ENCODE measurements at places on chromosomes 13 and 19.

DNA sequence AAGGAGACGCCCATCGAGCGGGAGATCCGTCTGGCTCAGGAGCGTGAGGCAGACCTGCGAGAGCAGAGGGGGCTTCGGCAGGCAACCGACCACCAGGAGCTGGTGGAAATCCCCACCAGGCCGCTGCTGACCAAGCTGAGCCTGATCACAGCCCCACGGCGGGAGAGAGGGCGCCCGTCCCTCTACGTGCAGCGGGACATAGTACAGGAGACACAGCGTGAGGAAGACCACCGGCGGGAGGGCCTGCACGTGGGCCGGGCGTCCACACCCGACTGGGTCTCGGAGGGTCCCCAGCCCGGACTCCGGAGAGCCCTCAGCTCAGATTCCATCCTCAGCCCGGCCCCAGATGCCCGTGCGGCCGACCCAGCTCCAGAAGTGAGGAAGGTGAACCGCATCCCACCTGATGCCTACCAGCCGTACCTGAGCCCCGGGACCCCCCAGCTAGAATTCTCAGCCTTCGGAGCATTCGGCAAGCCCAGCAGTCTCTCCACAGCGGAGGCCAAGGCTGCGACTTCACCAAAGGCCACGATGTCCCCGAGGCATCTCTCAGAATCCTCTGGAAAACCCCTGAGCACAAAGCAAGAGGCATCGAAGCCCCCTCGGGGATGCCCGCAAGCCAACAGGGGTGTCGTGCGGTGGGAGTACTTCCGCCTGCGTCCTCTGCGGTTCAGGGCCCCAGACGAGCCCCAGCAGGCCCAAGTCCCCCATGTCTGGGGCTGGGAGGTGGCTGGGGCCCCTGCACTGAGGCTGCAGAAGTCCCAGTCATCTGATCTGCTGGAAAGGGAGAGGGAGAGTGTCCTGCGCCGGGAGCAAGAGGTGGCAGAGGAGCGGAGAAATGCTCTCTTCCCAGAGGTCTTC, 7.1 kb downstream of the MISP start:
- DNase-seq, result no peak

DNA sequence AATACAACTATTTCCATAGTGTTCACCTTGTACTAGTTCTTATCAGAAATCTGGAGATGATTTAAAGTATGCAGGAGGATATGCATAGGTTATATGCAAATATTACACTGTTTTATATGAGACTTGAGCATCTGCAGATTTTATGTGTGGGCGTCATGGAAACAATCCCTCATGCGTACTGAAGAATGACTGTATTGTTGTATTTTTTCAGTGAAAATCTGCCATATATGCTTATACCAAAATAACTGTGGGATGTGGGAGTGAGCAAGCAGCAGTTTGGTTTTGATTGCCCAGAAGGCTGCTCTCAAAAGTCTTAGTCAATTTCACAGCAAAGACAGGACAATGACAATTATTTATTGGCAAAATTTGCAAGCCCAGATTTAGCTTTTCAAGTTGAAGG, 238.8 kb upstream of the PCDH20 start:
- DNase-seq, result no peak

GRCh38 chr13:26593661-26594060, 36.2 kb downstream of the WASF3 start:
- no peak for DNase-seq

DNA sequence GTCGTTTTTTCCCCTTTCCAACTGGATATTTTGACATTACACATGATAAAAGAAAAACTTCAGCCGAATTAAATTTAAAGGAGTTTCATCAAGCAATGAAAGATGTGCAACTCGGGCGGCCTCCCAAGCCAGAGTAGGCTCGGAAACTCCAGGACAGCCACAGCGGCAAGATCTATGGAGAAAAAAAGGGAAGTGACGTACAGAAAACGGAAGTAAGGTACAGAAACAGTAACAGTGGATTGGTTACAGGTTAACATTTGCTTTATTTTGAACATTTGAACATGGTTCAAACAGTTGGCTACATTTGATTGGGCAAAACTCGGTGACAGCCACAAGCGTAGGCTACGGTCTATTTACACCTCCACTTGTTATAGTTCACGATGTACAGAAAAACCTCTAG, 30.5 kb upstream of the FAM124A start:
- DNase-seq, result no peak

- DNase-seq, result no peak
Observed at GRCh38 chr13:39910041-39910440, 254.6 kb downstream of the COG6 start.

- DNase-seq, result no peak
Observed at GRCh38 chr19:55446060-55446459, 3.0 kb upstream of the SHISA7 start.

- no peak for DNase-seq
Observed at GRCh38 chr13:35480346-35480745, 3.9 kb upstream of the MAB21L1 start.

DNA sequence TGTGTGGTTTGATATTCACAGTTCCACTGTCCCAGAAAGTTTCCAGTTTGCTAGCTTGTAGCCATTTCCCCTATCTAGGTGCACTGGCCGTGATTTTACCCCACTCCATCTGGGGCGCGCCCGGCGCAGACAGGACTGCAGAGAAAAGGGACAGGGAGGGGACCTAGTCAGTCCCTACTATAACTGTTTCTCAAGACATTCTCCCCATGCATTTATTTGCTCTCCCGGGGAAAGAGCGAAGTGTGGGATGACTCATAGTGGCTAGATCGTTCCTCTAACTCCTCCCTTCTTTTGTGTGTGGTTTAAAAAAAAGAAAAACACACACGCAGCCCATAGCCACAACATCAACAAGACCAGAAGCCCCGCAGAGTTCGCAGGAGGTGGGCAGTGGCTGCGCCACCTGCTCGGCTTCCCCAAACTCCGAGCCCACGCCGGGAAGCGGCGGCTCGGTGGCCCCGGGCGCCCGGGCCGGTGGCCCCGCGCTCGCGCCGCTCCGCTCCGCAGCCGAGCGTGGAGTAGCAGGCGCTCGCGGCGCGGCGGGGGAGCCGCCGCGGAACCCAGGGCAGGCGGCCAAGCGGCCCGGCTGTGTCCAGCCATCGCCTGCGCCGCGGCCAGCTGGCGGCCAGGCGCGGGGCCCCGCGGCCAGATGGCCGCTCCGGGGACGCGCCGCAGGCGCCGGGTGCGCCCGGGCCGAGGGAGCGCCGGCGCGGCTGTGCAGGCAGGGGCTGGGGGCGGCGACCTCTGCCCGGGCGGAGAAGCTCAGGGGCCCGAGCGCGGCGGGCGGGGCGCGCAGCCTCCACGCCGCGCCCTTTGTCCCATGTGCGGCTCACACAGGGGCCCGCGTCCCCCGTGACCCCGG, 653 bp downstream of the TMTC4 start:
- no peak for DNase-seq

- DNase-seq, result no peak
Observed at GRCh38 chr19:772730-773436, 22.0 kb downstream of the MISP start.

- DNase-seq, result no peak
Observed at GRCh38 chr13:88601949-88602348, 930.8 kb downstream of the SLITRK5 start.

DNA sequence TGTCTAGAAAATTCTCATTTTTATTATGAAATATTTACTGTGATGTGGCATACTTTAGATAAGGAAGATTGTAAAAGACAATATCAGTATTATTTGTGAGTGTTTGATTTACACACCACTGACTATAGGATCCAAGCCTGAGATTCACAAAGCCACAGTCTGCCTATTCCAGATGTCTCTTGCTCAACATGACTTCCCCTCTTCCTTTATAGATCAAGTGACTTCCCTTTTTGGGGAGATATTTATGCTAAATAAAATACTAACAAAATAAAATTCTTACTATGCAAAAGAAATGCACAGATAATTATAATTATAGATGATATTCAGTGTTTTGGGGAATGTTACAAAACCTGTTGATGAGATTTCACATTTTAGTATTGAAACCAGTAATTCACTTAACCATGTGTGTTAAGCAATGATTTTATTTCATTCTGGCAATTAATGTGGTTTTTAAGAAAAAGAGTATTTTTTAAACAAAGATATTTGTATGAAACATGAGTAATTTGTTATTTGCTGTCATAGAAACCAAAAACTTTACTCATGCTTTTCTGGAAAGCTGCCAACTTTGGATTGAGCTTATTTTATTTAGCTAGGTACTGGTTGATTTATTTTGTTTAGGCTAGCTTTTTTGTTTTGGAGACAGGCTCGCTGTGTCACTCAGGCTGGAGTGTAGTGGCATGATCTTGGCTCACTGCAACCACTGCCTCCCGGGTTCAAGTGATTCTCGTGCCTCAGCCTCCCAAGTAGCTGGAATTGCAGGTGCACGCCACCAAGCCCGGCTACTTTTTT, 13.7 kb upstream of the GPR183 start:
- DNase-seq, result no peak

DNA sequence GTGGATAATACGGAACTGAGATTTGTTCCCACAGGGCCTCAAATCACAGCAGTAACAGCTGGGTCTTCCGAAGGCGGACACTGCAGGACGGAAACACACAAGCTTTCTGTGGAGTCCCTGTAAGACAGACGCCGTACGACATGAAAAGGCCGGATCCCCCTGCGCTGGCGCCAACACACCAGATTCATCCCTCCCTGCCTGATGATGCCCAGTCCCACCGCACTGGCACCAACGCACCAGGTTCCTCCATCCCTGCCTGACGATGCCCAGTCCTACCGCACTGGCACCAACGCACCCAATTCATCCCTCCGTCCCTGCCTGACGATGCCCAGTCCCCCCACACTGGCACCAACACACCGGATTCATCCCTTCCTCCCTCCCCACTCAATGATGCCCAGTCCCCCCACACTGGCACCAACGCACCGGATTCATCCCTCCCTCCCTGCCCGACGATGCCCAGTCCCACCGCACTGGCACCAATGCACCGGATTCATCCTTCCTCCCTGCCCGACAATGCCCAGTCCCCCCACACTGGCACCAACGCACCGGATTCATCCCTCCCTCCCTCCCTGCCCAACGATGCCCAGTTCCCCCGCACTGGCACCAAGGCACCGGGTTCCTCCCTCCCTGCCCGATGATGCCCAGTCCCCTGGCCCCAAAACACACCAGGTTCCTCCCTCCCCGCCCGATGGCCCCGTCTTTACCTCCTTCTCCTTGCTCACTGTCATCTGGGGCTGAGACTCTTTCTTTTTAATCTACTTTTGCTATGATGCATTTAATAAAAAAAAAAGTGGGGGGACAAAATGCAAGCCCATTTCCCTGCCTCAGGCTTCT, 55.1 kb downstream of the RASA3 start:
- DNase-seq, result no peak

DNA sequence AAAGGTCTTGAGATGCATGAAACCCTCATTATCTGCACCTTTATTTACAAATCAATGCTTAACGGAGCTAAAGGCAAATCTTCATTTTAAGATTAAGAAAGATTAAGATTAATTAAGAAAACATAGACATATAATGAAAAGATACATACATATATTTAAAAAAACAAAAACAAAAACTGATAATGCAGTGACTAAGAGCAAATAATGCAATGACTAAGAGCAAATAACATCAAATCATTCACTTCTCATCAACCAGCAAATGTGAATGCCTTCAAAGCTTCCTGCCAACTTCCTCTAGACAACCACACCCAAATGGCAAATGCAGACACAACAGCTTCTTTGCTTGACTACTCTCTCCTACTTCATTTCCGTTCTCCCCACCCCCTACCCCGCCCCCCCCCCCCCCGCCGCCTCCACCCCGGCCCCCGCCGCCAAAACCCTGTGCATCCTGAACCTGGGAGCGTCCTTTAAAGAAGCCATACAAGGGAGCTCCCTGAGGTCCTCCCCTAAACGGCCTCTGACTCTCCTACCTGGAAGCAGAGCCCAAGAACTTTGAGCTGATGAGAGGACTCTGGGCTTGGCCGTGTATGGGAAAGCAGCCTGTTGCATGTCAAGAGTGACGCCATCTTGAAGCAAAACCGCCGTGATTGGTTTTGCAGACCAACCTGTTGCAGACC, 24.5 kb downstream of the TEX101 start:
- DNase-seq, result no peak

DNA sequence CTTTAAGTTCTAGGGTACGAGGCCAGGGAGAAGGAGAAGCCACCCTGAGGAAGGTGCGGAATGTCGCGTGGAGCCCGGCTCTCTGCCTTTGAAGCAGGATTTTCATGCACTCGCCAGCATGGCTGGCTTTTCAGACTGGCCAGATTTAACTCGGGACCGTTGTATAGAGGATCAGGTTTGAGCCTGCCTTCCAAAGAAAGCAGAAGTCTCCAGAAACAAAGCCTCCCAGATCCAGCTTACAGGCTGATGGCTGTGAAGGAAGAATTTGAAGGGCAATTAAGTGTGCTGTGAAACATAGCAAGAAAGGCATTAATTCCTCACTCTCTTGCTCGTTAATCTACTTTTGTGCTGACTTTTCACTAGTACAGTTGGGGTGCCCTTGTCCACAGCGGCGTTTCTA, 140.2 kb downstream of the SOX1 start:
- no peak for DNase-seq

DNA sequence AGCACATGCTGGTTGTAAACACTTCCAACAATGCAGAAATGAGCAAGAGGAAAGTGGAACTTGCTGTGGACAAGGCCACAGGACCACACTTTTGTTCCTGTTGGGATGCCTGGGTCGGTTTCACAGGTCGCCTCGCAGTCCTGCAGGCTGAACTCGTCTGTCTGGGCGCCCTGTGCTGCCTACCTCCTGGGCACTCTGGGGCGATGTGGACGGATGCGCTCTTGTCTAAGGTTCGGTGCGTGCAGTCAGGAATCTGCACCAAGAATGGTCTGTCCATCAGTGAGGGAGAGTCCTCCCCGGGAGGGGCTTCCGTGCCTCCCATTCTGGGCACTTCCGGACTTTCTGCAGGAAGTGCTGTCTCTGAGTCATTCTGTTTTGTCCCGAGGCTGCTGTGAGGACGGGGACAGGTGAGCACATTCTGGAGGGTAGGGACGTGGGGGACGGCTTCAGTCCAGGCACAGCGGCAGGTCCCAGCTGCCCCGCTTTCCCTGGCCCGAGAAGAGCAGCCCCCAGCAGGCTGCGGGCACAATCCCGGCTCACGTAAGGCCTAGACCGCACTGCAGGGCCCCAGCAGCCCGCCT, 24.1 kb upstream of the SLITRK1 start:
- DNase-seq, result no peak

DNA sequence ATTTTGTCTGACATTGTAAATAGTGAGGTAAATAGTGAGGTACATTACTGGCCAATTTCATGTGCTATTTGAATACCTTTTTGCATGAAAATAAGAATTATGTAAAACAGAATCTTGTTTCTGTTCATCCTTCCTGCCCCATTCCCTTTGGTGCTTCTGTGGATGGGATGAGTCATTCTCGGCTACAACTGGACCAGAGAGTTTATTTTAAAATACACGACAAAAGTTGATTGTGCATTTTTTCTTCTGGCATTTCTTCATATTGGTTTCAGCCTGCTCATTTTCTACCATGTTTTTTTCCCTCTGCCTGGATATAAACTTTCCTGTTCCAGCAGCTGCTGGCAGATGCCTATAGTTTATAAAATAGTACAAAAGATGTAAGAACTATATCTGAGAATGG, 107.5 kb downstream of the CYSLTR2 start:
- no peak for DNase-seq

DNA sequence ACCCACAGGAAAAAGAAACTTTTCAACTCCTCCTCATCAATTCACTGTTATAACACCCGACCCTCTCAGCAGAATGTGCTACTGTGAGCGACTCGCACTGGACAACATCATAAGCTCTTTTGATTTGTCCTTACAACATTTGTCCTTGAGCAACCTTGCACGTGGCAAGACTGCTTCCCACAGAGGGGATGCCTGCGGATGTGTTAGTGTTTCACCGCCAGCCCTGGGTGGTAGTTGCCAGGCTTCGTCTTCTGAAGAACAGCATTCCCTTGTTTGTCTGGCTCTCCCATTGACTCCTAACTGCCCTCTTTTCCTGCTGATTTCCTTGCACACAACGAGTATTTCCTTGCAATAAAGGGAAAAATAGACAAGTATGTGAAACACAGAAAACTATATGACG, 111.4 kb upstream of the SLC7A1 start:
- no peak for DNase-seq

Measured in activated CD8-positive, alpha-beta memory T cell treated with anti-CD3 and anti-CD28 coated beads for 1 hour (primary cell).